ENCODE measurements at places on chromosomes 6 and 20. TPM values are rescaled to one million over a fixed set of nuclear protein-coding genes. Genes with fewer than 3 reads are reported as not detected.

DNA sequence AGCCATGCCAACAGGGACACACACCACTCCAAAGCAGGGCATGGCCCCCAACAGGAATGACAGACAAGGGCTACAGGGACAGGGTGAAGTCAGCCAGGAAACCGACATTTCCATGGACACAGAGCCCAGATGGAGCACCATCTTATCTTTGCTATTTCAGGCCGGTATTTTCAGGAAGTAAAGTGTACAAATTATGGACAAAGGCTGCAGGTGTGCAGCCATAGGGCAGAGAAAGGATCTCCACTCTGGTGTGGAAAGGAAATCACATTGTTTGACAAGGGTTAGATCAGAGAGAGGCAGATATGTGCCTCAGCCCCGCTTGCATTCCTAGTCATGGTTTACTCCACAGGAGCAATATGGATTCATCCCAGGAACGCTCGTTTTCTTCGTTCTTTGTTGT is 81.7 kb upstream of the SLC22A23 start:
- DNase-seq, result no peak
- no peaks in the 10 kb centered on the region for H3K36me3 ChIP-seq
- H3K27ac ChIP-seq, result no peak overlapping the region

GRCh38 chr6:24419526-24419925 is 16.8 kb downstream of the MRS2 start:
- H3K4me3 ChIP-seq, result no peak overlapping the region
- peaks cover 36% of the 10 kb centered on the region for H3K36me3 ChIP-seq
- no peaks in the 10 kb centered on the region for H3K4me1 ChIP-seq
- H3K27me3 ChIP-seq, result no peaks in the 10 kb centered on the region
- H3K27ac ChIP-seq, result no peak overlapping the region
- DNase-seq, result no peak

DNA sequence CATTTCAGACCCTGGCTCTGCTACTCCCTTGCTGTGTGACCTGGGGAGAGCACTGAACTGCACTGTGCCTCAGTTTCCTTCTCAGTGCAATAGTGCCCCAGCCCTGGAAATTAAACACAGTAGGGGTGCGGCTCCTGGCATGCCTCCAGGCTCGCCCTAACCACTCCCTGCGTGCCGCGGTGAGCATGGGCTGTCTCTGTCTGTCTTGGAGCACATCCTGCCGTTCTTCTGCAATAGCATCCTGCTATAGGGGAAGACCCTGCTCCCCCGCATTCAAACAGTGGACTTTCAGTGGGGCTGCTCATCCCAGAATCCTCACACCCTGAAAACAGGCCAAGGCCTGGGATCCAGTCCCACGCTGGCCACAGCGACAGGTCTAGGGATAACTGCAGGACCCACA is 129.5 kb downstream of the FOXC1 start:
- no peak for DNase-seq
- no peak overlapping the region for H3K27ac ChIP-seq
- H3K36me3 ChIP-seq, result no peaks in the 10 kb centered on the region
- H3K27me3 ChIP-seq, result no peaks in the 10 kb centered on the region
- no peaks in the 10 kb centered on the region for H3K4me1 ChIP-seq

GRCh38 chr20:64143018-64143801 is 21.0 kb upstream of the MYT1 start:
- no peaks in the 10 kb centered on the region for H3K27me3 ChIP-seq
- no peak overlapping the region for H3K27ac ChIP-seq
- no peaks in the 10 kb centered on the region for H3K36me3 ChIP-seq
- H3K4me3 ChIP-seq, result no peak overlapping the region
- DNase-seq, result no peak

DNA sequence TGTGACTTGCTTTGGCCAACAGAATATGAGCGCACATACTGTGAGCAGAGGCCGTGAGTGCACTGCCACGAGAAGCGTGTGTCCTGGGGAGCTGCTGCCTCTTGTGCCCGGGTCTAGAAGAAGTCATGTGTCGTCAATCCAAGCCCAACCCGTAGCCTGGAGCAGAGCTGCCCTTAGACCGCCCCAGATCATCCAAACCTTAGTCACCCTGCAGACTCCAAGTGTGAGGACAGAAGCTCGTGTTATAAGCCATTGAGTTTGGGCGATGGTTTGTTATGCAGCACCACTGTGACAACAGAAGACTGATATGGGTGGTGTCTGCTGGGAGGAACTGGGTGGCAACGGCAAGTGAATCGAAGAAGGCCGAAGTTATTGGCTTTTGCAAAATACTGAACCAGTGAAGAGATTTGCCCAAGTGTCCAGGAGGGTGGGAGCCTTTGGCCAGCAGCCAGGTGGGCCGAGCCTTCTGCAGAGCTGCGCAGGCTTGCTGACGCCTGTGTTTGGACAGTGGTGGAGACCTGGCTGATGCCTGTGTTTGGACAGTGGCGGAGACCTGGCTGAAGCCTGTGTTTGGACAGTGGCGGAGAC is 101.3 kb upstream of the SULF2 start:
- H3K27me3 ChIP-seq, result no peaks in the 10 kb centered on the region
- no peak for DNase-seq
- no peaks in the 10 kb centered on the region for H3K4me1 ChIP-seq
- no peaks in the 10 kb centered on the region for H3K36me3 ChIP-seq
- no peak overlapping the region for H3K4me3 ChIP-seq

Gene TRDN
- total RNA-seq, result not detected
